ENCODE measurements at places on chromosomes 16 and 17.
A peak's percentile ranks its signal among the peaks of the same experiment; 100 is the strongest.

DNA sequence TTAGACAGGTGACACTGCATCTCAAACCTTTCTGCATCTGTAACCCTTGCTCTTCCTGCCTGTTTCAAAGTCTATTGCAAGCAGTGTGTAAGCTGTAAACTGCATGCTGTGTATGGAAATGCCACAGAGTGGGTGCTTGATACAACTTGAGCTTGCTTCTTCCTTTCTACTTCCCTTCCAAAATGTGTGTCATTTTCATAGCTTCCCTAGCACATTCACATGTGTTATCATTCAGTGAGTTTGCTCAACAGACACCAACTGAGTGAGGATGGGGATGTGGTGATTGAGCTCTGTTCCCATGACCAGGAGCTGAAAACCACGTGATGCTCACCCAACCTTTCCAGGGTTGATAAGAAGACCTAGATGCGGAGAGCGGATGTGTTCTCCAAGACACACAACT lies 111.1 kb downstream of the VAT1L start:
- DNase-seq, result no peak

DNA sequence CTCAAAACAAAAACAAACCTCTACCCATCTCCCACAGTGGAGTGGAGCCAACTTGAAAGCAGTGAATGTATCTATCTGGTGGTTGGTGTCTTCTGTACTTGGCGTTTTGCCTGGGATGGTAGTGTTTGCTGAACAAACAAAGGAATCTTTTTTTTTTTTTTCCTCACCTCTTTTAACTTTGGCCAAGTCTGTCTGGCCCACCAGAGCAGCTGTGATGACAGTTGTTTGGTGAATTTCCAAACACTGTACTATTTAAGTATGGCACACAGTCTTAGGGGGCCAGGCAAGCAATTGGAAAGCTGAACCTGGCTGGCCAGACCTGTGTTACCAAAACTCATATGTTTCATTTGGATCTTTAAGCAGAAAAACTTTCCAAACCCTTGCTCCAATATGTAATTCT lies 101.8 kb upstream of the CDH13 start:
- no peak for DNase-seq

DNA sequence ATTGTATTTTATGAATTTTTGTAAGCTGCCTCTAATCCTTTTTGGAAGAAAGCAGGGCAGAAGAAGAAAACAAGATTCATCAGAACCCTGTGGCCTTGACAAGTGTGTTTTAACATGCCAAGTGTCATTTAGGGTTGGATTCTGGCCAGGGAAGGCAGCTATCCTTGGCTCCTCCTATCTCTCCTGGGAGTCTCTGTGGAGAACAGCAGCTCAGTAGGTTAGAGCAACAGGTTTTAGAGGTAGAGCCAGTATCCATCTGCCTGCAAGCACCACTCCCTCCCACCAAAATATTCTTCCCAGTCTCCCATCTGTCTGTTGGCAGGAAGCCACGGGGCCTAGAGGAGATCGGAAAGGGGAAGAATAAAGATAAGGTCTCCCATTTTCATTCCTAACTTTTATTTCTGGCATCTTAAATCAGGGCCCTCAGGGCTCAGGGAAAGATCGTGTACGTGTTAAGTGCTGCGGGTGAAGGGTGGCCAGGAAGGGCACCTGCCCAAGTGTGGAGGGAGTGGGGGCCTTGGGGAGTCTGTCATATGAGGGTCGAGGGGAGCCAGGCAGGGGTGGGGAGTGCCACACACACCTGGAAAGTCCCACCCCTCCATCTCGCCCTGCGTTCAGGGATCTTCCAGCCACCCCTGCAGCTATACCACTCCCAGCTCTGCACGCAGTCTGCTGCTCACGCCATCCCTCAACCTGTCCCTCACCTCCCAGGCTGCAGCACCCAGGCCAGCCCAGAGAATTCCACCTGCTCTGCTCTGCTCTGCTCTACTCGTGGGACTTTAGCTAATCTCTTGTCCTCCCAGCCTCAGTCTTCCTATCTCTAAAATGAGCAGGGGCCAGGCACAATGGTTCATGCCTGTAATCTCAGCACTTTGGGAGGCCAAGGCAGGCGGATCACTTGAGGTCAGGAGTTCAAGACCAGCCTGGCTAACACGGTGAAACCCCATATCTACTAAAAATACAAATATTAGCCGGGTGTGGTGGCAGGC lies 17.1 kb upstream of the CPSF4L start:
- no peak for DNase-seq

DNA sequence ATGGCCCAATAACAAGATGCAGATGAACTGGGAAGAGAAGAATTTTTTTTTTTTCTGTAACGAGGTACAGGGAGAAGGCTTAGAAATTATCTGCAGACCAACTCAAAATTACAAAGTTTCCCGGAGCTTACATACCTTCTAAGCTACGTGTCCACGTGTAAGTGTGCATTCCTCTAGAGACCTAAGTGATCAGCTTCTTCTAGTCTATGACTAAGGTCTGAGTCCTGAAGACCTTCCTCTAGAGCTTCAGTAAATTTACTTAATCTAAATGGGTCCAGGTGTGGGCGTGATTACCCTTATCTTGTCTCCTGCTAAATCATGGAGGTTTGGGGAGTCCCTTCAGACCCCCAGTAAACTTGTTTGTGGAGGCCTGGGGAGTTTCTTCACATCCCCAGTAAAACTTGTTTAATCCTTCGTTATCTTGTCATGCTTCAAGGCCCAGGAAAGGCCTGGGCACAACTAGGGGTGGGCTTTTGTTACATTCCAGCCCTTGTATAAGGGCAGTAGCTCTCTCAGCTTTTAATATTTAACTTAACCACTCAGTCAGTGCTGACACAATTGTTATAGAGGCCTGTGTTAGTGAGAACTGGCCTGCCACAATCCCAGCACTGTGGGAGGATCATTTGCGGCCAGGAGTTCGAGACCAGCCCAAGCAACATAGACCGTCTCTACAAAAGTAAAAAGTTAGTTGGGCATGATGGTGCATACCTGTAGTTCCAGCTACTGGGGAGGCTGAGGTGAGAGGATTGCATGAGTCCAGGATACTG lies 342.3 kb downstream of the SNX29 start:
- no peak for DNase-seq

GRCh38 chr16:84461413-84462295 lies 42.8 kb downstream of the MEAK7 start:
- DNase-seq, result no peak

GRCh38 chr17:77373299-77374169 lies 232.8 kb downstream of the SEC14L1 start:
- DNase-seq, result no peak

DNA sequence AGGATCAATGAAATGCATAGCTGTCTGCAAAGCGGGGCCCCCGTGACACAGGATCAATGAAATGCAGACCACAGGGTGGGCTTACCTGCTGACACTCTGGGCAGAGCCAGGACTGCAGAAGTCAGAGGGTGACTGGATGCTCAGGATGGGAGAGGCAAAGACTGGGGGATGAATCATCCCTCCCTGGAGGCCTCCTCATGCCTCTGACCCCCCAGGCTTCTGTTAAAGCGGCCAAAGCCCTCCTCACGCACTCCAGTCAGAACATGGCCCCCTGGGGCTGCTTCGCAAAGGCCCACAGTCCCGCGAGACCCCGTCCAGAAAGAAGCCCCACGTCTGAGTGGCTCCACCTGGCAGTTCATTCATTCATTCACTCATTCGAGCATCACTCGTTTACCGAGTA lies 38.4 kb upstream of the FOXF1 start:
- no peak for DNase-seq

GRCh38 chr16:88768071-88768783 lies 16.8 kb downstream of the PIEZO1 start:
- DNase-seq, result no peak

GRCh38 chr16:12674071-12674470 lies 129.6 kb downstream of the CPPED1 start:
- no peak for DNase-seq

DNA sequence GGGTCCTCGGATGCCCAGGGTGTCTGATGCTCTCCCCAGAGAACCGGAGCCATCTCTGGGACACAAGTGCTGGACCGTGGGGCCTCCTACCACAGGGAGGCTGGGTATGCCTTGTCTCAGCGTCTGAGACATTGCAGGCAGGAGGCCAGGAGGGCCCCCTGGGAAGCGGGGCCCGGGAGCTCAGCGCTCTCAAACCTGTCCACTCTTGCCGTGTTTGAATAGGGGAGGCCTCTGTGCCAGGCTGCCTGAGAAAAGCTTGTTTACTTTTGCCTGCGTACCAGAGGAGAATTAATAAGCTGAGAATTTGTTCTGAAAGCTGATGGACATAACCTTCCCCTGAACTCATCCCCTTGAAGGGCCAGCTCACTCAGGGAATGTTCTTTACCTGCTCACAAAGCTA lies 163.8 kb downstream of the NTN1 start:
- no peak for DNase-seq

GRCh38 chr17:4997302-4998026 lies at the start of the genes INCA1 and KIF1C:
Gene INCA1 (minus strand): TSS chr17:4997522. CDS start chr17:4994437, 3,085 bp downstream.
Gene KIF1C (plus strand): TSS chr17:4997950. CDS start chr17:5000247, 2,297 bp downstream.
- DNase-seq, result peak; percentile 87

- DNase-seq, result no peak
These were observed 70.3 kb downstream of the PMP22 start for GRCh38 chr17:15194859-15195277.

GRCh38 chr16:17396762-17397498 lies 73.8 kb downstream of the XYLT1 start:
- peak; percentile 8 for DNase-seq

DNA sequence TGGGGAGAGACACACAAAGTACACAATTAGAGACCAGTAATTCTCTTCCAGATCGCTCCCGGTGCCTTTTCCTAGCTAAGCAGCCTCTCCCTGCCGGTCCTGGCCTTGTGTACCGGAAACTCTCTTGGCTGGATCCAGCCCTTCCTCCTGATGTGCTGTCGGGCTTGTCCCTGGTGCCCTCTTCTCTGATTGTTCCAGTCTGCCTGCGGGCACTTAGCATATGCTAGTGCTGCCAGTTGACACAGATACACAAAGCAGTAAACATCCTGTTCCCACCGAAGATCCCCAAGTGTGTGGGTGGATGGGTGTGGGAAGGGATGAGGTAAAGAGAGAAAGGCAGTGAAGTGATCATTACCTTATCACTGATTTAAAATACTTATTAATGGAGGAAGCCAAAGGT lies 9.7 kb downstream of the HS3ST3B1 start:
- DNase-seq, result no peak

DNA sequence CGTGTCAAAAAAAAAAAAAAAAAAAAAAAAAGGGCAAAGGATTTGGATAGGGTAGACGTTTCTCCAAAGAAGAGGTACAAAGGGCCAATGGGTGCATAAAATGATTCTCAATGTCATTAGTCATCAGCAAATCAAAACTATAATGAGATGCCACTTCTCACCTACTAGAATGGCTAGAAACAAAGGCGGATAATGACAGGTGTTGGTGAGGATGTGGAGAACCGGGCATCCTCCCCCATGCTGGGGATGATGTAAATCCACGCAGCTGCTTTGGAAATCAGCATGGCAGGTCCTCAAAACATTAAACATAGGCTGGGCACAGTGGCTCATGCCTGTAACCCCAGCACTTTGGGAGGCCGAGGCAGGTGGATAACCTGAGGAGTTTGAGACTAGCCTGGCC lies 9.4 kb downstream of the ITGAX start:
- DNase-seq, result no peak

DNA sequence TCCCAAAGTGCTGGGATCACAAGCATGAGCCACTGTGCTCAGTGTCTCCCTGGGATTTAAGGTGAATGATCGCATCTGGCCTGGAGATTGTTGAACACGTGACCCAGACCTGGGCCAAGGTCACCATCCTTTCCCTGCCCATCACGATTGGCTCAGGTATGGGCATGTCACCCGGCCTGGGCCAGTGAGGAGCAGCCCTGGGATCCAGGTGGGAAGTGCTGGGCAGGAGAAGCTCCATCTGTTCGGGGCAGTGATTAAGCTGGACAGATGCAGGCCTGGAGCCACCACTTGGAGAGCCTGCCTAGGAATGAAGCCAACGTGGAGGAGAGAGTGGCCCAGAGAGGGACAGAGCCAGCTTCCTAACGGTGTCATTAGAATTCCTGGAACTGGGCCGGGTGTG lies 6.8 kb downstream of the LAT start:
- no peak for DNase-seq

GRCh38 chr16:30376461-30376902 lies 1.9 kb downstream of the MYL11 start:
- no peak for DNase-seq

DNA sequence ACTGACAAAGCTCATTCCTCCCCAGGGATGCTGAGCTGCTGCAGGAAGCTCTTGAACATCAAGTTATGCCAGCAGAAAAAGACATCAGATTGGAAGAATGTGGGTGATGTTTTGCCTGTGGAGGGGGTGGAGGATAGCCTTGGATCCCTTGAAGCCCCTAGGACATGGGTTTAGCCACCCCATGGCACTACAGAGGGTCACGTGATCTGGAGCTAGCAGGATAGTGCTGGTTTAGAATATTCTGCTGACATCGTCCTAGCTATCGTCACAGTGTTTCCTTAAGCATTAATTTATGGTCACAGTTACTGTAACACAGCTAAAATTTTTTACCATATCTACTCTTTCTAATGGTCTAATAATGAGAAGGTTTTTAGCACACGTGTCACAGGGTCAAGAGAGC lies 20.2 kb upstream of the MON1B start:
- no peak for DNase-seq

Measured in activated T-helper 1 cell treated with Interleukin-2 at 50 U/mL for 16 hours (primary cell).